ENCODE measurements at places on chromosomes 6 and 20.
A peak's percentile ranks its signal among the peaks of the same experiment; 100 is the strongest.

DNA sequence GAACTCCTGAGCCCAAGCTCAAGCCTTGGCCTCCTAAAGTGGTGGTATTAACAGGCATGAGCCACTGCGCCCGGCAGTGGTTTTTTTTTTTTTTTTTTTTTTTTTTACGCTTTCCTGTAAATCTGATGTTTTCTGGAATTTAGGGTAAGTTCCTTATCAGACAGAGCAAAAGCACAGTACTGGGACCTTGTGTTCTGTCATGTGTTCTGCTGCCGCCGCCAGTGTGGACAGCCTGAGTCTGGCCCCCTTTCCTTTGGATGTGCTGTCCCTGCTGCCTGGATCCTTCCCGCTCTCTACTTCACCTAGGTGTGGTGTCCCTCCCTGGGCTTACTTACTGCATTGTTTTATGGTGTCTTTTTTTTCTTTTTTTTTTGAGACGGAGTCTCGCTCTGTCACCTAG, 11.7 kb downstream of the DNMT3B start:
- no peak for DNase-seq

DNA sequence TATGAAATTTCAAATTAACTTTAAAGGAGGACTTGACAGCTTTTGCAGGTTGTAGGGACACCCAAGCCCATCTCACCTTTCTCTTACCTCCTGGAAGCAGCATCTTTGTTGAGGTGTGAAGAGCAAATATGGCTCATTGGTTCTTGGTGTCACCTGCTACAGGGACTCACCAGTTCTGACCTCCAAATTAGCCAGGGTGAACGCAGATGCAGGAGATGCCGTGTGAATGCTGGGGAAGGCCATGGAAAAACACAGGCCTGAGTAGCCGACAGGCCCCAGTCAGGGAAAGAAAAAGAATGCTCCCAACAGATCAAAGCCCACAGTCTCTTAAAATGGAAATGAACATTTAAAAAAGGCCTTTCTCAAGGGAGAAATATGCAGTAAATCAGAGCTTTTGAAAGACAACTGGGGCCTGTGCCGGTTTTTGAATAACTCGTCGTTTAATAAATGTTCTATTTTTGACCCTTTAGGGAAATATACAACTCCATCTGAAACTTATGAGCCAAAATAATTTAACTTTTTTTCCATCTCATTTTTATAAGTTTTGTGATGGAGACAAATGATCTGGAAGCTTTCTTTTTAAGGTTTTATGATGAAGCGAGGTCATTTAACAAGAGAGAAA, 167.5 kb downstream of the CD83 start:
- DNase-seq = no peak

DNA sequence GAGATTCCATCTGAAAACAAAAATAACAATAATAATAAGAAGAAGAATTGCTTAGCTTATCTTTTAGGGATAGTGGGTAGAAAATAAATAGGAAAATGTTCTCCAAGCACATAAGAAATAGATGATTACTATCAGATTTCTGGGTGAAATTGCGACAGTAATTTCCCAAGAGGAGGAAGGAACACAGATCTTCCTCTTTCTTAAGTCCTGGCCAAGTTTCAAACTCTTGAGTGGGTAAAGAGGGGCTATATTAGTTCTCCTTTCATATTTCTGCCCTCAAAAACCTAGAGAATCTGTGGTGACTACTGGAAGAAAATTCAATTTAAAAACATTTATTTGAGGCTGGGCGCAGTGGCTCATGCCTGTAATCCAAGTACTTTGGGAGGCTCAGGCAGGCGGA, 63.7 kb downstream of the PHACTR2 start:
- no peak for DNase-seq

GRCh38 chr20:58670102-58670501, 19.0 kb downstream of the STX16 start:
- DNase-seq = no peak

DNA sequence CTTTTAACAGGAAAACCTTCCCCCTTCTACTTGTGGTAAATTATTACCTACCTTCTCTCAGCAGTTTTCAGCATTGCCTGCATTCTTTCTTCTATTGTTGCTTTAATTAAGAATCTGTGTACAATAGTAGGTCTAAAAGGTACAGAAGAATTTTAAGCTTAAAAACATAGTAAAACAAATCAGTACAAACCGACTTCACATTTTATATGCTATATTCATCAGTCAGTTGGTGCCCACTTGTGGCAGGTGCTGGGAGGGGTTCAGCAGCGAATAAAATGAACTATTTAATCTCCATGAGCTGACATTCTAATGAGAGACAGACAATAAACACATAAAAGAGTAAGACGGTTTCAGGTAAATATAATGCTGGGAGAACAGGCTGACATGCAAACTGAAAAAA, 73.4 kb upstream of the FBXO30 start:
- no peak for DNase-seq

DNA sequence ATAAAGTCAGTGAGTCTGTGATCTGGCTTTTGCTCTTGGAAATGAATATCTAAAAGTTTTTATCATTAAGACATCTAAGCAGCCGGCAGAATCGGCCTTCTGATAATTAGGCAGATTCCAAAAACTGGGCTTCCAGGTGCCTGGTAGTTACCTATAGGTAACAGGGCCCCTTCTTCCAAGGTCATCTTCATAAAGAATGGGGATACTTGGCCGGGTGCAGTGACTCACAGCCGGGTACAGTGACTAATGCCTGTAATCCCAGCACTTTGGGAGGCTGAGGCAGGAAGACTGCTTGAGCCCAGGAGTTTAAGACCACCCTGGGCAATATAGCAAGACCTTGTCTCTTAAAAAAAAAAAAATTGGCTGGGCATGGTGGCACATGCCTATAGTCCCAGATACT, 12.9 kb upstream of the RBL1 start:
- no peak for DNase-seq

- DNase-seq = no peak
These were observed 10.1 kb downstream of the TGM3 start for GRCh38 chr20:2305946-2306345.

DNA sequence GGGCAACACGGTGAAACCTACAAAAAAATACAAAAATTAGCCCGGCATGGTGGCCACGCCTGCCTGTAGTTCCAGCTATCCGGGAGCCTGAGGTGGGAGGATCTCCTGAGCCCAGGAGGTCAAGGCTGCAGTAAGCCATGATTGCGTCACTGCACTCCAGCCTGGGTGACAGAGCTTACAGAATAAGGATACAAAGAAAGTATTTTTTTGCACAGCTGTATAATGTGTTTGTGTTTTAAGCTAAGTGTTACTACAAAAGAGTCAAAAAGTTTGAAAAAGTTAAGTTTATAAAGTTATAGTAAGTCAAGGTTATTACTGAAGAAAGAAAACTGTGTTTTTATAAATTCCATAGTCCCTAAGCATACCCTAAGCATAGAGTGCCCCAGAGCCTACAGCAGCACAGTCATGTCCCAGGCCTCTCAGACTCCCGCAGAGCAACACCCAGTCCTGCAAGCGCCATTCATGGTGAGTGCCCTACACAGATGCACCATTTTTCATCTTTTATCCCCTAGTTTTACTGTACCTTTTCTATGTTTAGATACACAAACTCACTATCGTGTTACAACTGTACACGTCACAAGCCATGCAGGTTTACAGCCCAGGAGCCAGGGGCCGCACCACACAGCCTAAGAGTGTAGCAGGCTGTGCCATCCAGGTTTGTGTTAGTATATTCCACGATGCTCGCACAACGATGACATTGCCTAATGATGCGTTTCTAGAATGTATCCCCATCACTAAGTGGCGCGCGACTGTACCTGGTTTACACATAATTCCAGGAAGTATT, 22.4 kb downstream of the TAF4 start:
- no peak for DNase-seq

DNA sequence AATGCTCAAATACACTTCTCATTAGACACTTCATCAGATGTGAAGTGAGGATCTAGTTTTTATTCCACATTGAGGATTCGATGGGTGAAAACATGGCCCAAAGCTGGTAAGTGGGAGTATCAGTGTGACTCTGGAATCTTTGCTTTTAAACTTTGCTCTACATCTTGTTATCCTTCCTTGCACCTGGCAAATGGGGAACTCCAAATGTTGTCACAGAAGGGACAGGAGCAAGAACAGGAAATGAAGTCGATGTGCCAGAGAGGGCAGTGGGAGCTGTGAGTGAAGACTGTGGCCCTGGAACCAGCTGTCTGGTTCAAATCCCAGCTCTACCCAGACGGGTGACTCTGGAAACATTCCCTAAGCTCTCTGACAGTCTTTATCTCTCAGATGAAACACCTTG, 86.7 kb upstream of the AGPAT4 start:
- DNase-seq = no peak

DNA sequence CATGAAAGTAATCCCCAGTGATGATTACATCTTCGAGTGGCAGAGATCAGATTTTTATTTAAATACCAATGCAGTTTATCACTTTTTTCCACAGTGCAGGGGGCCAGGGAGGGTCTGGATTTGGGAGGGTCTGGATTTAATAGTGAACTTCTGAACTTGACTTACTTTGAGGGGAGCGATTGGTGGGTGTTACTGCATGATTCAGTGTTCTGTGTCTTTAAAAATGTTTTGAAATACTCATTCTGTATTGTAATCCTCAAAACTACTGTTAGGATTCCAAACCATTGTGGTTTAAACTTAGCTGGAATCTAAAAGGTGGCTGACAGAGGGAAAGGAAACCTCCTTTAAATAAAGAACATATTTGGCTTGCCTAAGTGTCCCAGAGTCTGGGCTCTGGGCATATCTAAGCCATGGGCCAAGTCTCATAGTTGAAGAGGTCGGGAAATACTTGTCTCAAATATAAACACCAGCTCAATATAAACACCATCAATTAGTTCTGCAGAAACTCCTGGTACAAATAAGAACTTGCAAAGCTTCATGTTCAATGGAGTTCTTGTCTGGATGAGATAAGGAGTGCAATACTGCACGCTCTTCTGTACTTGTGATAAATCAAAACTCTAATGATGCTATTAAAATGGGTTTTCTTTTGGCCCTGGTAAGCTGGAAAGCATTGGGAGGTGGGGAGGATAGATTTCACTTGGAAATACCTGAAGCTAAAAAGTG, 14.4 kb downstream of the JARID2 start:
- no peak for DNase-seq

GRCh38 chr6:446418-447366, 55.1 kb downstream of the IRF4 start:
- DNase-seq = peak; percentile 44

DNA sequence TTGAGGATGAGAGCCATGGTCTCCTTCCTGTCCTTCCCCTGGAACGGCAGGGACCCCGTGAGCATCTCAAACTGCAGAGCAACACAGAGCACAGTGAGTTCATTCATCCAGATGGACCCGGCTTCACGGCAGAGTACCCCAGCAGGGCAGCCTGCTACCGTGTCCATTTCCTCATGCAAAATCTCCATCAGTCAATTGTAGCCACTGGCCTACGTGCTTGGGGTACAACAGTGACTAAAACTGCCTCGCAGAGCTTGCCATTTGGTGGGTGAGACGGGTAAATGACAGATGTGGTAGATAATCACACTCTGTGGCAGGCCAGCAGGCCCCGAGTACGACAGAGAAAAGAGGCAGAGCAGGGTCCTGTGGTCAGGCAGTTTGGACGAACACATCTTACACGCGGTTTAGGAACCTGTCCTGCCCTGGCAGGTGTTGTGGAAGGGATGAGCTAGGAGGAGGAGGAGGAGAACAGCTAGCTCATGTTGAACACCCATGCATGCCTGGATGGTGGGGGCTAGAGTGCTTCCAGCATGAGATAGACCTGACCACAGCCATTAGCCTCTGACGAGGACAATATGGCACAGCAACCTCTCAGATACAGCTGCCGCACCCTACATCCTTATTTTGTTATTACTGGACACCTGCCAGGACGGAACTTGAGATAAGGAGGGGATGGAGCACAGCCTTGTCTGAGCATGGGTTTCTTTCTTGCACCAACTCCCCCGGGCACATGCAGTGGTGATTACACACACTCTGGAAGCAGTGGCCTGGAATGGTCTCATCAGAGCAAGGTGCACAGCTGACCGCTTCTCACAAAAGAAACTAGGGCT, 95.6 kb downstream of the RAMACL start:
- DNase-seq = no peak

DNA sequence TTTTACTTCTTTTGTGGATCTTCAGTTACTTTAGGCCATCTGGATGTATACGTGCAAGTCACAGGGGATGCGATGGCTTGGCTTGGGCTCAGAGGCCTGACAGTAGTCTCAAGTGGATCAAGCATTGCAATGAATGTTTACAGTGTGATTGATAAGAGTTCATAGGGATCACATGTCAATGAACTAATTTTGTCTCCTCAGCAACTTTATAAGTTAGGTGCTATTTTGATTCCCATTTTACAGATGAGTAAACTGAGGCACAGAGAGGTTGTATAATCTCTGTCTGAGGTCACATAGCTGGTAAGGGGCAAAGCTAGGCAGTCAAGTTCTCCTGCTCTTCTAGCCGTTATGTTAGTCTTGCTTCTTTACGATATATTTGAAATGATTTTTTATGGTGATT, 13.5 kb downstream of the MEI4 start:
- no peak for DNase-seq

DNA sequence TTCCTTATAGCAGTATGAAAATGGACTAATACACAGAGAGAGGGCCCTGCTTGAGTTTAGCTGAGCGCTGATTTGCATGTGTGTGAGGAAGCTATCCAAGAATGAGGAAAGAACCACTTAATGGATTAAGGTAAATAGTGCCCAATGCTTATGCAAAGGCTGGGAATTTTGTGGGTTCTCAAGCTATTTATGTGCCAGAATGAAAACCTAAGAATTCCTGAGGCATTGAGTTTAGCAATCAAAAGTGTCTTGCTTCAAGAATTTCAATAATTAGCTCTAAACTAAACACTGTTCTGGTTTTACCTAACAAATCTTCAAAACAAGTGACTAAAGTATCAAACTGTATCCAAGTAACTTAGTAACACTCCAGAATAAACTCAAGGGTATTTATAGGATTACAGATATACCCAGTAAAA, 7.0 kb upstream of the OR14J1 start:
- no peak for DNase-seq

- DNase-seq = no peak
These were observed 143.5 kb upstream of the AKAP12 start for GRCh38 chr6:151096255-151096612.

DNA sequence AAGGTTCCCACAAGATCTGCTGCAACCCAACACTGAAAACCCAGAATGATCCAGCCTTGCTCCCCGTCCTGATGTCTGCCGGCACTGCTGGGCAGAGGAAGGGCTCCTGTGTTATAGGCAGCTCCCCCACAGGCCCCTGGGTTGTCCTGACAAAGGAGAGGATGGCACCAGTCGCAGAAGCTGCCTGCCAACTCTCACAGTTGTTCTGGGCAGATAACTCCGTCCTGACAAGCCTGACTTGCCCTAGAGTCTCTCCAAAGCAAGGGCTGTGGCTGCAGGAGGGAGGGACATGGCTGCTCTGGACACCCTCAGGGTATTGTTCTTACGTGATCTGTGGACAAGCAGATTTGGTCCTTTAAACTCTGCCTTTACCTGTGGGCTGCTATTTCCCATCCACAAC, 243.8 kb downstream of the CDH26 start:
- no peak for DNase-seq

- DNase-seq = no peak
These were observed 110.5 kb downstream of the LRFN2 start for GRCh38 chr6:40476673-40477072.
